ENCODE measurements at places on chromosomes 11 and 22.

DNA sequence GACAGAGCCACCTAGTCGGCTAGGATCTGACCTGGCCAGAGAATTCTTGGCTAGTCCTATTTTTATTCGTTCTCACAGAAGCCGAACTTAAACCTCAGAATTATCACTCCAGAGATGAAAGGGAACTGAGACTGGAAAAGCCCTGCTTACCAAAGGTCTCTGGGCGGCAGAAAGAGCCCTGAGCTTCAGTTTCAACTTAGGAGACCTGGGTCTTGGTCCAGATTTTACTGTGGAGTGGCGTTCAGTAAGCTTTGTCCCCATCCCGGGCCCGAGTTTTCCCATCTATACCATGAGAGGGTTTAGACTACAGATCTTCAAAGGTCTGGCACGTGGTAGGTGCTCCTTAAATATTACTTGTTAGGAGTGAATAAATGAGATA is 516 bp downstream of the NEU3 start:
- DNase-seq: no peak

DNA sequence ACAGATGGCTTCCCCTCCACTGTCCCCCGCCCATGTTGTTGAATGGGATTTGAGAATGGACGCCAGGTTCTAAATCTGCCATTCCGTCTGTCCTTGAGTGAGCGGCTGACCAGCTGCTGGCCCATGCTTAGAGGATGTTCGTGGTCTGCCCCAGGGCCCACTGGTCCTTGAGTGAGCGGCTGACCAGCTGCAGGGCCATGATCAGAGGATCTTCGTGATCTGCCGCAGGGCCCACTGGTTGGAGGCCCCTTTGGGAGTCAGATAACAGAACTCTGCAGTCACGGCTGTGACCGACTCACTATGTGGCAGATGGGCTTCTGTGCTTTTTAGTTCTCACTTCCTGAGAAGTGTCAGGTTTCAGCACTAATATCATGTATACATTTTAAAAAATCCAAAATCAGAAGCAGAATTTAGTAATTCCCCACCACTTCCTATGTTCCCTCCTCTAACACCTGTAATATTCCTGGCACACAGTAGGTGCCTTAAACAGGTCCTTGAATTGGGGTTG is 54.1 kb downstream of the MICAL3 start:
- no peak for DNase-seq

- DNase-seq: no peak
Measured at GRCh38 chr11:69509846-69510390, 28.5 kb downstream of the LINC01488 start.

DNA sequence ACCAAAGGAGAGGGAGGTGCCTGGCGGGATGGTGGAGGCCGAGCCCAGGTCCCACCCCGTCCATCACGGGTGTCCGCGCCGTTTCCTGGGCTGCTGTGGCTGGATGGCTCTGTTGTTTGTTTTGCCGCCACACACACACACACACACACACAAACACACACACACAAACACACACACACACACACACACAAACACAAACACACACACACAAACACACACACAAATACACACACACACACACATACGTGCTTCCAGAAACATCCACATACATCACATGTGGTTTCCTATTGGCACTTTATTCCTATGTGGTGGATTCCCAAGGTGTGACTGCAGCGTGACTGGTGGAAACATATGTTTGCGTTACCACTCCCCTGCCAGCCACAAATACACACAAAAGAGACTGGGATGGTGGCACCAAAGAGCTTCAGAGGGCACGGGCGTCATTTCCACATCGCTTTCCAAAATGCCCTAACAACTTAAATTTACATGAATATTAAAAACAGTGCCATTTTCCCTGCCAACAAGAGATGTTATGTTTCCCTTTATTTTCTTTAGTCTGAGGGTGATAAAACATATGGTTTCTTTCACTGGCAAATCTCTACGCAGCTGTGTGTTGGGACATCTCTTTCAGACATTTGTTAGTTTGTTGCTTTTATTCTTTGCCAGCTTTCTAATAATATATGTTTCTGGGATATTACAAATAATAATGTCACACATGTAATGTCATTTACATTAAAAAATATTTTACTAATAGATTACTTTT is 356.8 kb downstream of the BRD1 start:
- DNase-seq: no peak

- DNase-seq: no peak
Measured at GRCh38 chr22:31398231-31398630, 1.2 kb upstream of the DRG1 start.

All from CD4-positive, alpha-beta T cell treated with Interleukin-2 at 100 ng/mL for 4 hours (primary cell).